ENCODE measurements at places on chromosomes 7 and 10. TPM values are rescaled to one million over a fixed set of nuclear protein-coding genes. Genes with fewer than 3 reads are reported as not detected.

The AOAH gene
- not detected for total RNA-seq

The ANLN gene
- 29.0 TPM for total RNA-seq

The ARHGAP21 gene
- 81.4 TPM for total RNA-seq

The PNLIPRP1 gene
- total RNA-seq = not detected

The FAM13C gene
- total RNA-seq = 2.6 TPM
